ENCODE measurements at places on chromosomes 1 and 21.

DNA sequence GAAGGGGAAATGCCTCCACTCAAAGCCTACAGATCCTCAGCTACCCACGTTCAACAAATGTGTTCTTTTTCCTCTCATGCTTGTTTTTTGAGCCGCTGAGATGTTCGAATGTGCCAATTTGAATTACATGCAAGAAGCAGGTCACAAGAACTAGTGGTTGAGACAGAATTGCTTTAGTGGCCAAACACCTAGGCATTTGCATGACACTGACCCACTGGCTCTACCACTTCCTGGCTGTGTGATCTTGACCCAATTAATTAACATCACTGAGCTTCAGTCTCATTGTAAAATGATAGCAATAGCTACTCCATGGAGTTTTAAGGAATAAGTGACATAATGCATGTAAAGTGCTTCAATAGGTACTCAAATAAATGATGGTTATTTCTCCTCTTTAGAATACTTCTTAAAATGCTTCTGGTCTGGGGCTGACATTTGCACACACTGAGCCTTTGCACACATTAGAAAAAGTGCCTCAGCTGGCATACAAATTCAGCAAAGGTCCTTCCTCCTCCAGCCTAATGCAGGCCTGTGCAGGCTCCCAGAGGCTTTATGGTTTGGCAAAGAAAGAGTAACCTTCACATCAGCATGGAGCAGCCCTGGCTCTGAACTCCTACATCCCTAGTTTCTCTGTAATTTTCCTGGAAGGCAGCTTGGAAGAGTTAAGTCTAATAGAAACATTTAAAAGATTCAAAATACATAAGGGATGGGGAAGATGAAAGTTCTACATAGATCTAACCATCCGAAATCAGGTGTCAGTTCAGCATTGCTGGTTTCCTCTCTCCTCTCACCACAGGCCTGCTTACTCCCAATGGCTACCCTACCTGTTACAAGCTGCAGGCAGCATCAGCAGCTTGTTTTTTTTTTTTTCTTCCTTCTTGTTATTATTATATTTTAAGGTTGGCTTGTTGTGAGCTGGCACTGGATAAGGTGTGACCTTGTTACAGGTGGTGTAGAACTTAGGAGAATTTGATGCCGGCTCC, 107.4 kb downstream of the TBX19 start:
- DNase-seq, result no peak

DNA sequence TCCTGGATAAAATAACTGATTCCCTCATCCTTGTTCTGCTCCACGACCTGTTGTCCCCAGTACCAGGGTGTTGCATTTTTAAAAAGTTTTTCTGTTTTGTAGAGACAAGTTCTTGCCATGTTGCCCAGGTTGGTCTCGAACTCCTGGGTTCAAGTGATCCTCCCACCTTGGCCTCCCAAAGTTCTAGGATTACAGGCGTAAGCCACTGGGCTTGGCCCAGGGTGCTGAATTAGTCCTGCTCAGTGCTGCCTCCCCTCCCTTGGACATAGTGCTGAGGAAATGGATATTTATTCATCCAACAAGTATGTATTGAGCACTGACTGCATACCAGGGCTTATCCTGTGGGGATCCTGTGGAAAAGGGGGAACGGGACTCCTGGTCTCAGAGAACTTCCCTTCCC, 126.4 kb downstream of the PTPRU start:
- DNase-seq, result no peak

DNA sequence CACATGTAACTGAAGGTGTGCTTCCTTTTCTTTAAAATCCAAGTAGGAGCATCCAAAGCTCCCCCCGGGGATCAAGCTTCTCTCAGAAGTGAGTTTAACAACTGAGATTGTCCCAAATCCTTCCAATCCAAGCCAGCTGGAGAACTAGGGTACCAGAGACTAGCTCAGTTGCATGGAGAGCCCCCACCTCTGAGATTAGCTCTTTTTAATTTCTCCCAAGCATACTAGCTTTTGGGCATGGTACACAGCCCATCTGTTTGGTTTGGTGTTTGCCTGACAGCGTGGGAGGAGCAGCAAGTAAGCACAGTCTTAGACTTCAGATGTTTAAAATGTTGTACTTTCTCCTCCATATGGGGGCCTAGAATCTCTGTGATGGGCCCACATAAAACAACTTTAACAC, 142.8 kb downstream of the ASTN1 start:
- no peak for DNase-seq

DNA sequence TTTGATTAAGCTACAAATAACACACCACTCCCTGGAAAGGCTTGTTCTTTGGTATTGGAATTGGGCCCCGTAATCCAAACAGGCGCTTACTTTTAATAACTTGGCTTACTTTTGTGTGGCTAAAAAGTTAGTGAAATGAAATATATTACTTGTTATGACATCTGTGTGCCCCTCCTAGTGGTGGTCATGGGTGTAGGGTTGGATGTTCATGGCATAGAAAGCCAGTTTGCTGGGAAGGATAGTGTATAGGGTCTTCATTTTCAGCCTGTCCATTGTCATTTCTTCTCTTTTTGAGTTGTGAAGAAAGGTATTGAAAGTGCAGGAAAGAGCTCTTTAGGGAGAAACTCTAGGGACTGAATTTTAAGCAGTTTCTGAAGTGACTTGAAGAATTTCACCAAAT, 5.9 kb downstream of the CDC14A start:
- DNase-seq, result no peak

- DNase-seq, result no peak
Observed at GRCh38 chr1:1287288-1288110, 7.3 kb downstream of the SCNN1D start.

GRCh38 chr1:6811583-6811982, 26.3 kb downstream of the CAMTA1 start:
- no peak for DNase-seq

- no peak for DNase-seq
Observed at GRCh38 chr1:156283521-156283920, 604 bp upstream of the TMEM79 start.

DNA sequence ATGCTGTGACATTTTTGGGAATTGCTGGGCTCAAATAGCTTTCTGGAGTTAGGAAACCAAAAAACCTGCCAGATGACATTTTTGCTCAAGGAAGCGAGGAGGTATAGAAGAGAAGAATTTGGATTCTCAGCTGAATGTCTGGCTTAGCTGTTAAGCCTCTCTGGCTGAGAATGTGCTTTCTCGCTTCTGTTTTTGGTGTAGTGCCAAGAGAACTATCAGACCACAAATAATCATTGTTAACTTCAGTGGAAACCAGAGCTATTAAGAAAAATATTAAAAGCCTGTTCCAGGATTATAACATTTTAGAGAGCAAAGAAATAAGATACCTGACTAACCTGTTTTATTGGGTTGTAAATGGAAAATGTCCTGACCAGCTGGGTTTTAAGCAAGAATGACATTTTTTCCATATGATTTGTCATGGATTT, 39.5 kb upstream of the DIPK1A start:
- no peak for DNase-seq

DNA sequence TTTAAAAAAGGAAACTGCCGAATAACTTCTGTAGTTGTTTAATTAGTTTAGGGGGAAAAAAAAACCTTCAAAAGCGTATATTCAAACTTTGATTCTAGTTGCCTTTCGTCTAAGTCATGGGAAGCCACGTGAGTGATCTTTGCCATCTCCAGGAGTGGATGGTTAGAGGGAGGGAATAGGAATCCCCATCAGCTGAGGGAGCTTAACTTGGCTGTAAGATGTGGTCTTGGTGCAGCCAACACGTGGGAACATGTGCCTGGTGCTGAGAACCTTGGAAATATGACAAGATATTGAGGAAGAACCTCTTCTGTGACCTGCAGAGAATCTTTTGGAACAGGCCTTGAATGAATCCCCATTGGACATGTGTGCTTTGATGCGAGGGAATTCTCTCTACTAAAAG, 1.7 kb downstream of the BACE2 start:
- DNase-seq, result no peak

GRCh38 chr1:115278211-115278610, 59.8 kb downstream of the NGF start:
- DNase-seq, result no peak

GRCh38 chr1:33025180-33025569, 11.5 kb downstream of the AK2 start:
- no peak for DNase-seq

- no peak for DNase-seq
Observed at GRCh38 chr1:211616231-211616964, 37.4 kb upstream of the SLC30A1 start.

DNA sequence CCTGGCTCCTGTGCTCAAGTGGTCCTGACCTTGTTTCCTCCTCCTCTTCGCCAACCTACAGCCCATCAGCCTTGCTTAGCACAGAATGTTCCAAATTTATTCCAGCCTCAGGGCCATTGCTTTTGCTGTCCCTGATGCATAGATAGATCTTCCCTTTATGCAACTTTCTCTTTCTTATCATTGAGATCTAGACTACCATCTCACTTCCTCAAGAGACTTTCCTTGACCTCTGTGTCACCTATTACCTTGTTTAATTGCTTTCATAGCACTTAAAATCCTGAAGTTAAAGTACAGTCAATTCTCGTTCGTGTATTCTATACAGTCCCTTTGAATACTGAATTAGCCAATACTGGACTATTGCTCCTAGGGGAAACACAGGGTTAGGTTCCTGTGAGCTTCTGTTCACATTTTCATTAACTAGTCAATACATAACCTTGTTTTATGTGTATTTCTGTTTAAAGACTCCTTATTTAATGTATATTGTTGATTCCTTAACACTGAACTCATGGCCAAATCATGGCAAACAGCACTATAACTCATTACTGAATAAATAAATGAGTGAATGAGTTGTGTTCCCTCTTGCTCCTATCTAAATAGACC, 26.2 kb upstream of the MCOLN3 start:
- DNase-seq, result no peak

DNA sequence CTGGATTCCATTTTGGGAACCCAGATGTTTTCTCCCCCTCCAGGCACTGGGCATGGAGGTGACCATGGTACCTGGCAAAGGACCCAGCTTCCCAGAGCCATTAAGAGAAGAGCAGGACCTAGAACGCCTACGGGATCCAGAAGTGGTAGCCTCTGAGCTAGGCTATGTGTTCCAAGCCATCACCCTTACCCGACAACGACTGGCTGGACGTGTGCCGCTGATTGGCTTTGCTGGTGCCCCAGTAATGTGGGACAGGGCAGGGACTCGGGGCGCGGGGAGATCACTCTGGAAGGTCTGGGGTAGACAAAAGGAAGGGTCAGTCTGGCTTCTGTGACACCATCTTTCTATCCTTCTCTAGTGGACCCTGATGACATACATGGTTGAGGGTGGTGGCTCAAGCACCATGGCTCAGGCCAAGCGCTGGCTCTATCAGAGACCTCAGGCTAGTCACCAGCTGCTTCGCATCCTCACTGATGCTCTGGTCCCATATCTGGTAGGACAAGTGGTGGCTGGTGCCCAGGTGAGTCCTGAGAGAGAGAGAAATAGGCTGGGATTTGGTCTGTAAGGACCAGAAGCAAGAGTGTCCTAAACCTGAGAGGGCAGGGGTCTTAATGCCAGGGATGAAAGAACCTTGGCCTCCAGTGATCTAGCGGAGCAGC, 1.6 kb downstream of the UROD start:
- DNase-seq, result no peak

DNA sequence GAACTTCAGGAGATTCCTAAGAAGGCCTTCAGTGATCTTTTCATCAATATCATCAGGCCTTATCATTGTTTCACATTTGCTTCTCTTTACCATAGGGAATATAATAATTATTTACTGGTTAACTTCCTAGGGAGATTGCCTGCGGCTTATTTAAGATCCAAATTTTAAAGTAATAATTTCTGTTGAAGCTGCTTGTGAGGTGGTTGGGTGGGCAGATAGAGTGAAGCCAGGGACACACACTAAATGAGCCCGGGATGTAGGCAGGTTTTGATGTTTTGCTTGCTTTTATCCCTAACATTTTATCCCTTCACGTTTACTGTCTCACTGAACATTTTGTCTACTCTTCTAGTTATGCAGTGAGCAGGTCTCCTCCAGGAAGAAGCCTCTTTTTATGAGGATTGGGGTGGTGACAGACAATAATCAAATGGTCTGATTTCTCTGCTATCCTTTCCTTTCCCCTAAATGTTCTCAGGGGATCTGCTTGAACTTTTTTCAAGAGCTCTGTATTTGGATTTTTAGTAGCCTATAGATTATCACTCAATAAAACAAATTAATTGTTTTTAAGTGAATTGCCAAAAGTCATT, 164.7 kb downstream of the RUNX1 start:
- DNase-seq, result no peak

- DNase-seq, result no peak
Observed at GRCh38 chr1:183571678-183572268, 18.5 kb downstream of the NCF2 start.

GRCh38 chr1:47785561-47786271, 211.5 kb downstream of the TRABD2B start:
- DNase-seq, result no peak

- DNase-seq, result no peak
Observed at GRCh38 chr1:227299241-227299627, 19.1 kb downstream of the CDC42BPA start.

GRCh38 chr21:22993822-22994574, 1995.8 kb downstream of the NCAM2 start:
- DNase-seq, result no peak

DNA sequence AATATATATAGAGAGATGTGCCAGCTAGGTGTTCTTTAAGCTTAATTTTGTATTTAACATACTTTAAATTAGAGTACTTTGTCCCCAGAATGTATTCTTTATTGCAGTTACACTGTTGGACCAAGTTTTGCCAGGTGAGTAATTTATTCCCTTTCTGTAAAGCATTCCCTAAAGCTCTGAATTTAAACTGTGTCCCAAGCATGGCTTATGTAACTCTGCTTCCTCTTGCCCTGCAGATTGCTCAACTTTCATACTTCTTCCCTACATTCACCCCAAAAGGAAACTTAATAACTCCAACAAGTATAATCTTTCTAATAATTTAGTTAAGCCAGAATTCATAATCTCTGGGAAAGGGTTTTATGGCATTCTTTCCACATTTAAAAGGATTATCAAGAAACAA, 5.6 kb downstream of the LYPLAL1 start:
- DNase-seq, result no peak

- peak; percentile 49 for DNase-seq
Observed at GRCh38 chr1:54081306-54082270, 28.2 kb downstream of the TCEANC2 start.

DNA sequence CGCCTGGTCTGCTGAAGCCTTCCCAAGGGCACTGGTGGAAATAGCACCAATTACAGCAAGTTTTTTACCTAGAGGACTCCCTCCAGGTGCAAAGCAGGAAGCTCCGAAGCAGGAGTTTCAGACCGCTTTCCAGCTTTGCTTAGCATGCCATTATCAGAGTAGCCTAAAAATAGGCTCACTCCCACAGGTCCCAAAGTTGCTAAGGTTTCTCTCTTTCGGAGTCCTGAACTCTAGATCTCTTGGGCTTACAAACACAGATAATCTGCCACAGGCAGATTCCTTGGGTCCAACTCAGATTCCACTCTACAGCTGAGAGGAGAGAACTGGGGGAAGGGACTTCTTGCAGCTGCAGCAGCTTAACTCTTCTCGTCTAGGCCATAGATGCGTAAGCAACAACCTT, 22.5 kb downstream of the ZMYND12 start:
- no peak for DNase-seq

DNA sequence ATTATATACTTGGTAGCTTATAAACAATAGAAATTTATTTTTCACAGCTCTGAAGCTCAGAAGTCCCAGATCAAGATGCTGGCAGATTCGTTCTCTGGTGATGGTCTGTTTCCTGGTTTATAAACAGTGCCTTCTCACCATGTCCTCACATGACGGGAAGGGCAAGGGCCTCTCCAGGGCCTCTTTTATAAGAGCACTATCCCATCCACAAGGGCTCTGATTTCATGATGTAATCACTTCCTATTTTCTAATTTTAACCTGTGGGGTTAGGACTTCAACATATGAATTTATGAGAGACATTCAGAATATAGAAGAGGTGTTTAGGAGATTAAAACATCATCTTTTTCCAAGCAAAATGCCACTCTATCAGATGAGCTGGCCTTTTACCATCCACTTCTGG, 32.1 kb upstream of the PLPPR4 start:
- no peak for DNase-seq

Measured in stimulated activated CD4-positive, alpha-beta T cell treated with anti-CD3 and anti-CD28 coated beads, Interleukin-12 subunit alpha, Interleukin-12 subunit beta, amount 100 ng/mL, for 4 hours (primary cell).